ENCODE measurements at places on chromosomes 6 and 20.
A peak's percentile ranks its signal among the peaks of the same experiment; 100 is the strongest.

DNA sequence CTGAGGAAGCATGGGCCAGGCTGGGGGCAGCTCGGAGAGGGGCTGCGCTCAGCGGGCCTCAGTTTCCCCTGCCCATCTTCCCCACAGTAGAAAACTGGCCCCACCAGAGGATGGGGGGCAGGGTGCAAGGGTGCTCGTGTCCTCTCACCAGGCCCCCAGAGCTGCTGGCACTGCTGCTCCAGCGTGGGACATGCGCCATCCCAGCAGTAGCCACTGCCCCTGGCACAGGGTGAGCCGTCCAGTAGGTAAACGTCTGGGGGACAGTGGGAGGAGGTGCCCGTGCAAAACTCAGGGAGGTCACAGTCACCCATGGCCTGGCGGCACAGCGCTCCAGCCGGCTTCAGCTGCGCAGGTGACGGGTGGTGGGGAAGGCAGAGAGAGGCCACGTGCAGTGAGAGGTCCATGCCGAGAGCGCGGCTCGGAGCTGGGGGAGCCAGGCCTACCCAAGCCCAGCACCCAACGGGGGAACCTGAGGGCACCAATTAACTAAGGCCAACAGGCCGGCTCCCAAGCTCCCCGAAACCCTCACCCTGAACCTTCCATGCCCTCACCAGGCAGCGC is 8.9 kb upstream of the GFRA4 start:
- no peak for DNase-seq

DNA sequence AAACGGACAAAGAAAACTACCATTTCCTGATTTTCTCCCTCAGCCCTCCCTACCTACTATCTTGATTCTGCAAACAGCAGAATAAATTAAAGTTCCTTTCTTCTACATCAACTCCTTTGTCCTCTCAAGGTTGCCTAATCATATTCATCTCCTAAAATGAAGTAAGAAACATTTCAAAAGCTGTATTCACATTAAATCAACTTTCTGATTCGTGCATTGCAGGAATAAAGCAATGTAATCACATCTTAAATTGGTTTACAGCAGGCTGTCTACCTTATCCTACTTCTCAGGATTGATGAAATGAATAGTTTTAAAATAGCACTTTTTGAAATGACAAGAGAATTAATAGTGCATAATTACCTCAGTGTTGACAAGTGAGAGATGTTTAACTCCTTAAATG is 25.1 kb downstream of the PRKN start:
- DNase-seq, result no peak

- DNase-seq, result no peak
These were observed 520.1 kb upstream of the IMPG1 start for GRCh38 chr6:76592566-76592965.

GRCh38 chr6:91094341-91094740 is 507.5 kb upstream of the MAP3K7 start:
- no peak for DNase-seq

DNA sequence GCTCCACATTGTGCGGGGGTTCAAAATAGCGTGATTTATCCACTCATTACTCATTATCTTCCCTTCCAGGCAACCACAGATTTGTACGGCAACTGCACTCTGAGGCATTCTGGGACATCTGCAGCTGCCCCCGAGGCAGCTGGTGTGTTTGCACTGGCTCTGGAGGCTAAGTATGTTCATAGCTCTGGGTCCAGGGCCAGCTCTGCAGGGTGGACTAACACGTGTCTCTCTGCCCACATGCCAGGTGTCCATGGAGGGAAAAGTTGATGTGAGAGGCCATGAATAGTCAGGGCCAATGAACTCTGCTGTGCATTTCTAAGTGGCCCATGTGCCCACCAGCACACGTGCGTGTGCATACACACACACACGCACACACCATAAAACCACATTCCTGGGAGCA is 74.9 kb downstream of the BFSP1 start:
- DNase-seq, result no peak

DNA sequence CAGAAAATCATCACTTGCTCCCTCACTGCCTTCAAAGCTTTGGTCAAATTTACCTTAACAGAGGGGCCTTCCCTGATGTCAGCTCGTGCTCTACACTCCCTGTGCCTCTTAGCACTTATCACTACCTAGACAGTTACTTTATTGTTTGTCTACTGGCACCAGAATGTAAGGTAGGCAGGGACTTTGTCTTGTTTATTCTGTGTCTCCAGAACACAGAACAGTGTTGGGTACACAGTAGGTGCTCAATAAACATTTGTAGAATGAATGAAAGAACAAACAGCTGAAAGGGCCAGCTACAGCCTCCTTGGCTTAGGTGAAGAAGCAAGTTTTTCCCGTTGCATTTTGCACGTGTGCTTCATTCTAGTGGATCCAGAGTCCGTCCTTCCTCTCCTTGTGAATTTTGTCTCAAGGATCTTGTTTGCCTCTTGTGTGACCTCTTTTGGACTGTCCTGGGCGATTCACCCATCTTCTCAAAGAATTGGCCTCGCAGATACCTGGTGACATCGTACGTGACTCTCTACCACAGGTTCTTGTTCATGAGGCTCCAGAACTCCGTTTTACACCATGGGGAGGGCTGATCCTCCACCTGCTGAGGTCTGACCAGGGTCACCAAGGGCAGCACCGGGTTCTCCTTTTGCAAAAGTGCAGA is 84.2 kb upstream of the ARMC2 start:
- DNase-seq, result no peak

- peak; percentile 5 for DNase-seq
These were observed 32.4 kb upstream of the TPBG start for GRCh38 chr6:82331031-82331773.

GRCh38 chr20:49283703-49284625 is 6.1 kb upstream of the ZNFX1 start:
- no peak for DNase-seq

DNA sequence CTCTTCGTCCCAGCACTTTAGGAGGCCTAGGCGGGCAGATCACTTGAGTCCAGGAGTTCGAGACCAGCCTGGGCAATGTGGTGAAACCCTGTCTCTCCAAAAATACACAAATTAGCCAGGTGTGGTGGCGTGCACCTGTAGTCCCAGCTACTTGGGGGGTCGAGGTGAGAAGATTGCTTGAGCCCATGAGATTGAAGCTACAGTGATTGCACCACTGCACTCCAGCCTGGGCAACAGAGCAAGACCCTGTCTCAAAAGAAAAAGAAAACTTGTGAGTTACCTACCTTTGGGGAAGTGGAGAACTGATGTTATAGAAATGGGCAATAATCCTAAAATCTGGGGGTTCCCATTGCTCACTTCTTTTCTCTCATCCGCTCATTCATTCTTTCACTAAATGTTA is 58.0 kb downstream of the E2F3 start:
- DNase-seq, result no peak

GRCh38 chr20:33119725-33120720 is 40.6 kb downstream of the BPIFB4 start:
- no peak for DNase-seq

- DNase-seq, result no peak
These were observed 21.9 kb upstream of the GSTA3 start for GRCh38 chr6:52931351-52931750.

GRCh38 chr20:36461600-36462439 is 79.5 kb upstream of the MYL9 start:
- DNase-seq, result no peak

DNA sequence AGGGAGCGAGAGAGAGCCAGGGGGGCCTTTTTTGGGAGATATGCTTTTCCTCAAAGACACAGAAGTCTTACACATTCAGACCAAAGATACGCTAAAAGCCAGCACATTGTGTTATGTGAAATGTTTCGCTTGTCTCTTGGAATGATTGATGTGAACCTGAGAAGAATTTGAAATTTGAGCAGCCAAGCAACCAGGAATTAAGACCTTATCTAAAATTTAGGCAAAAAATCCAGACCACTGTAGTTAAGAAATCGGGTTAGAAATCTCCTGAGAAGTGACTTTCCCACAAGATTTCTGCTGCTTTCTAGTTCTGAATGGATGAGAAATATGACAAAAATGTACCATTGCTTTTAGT is 223.2 kb upstream of the GMDS start:
- DNase-seq, result no peak

DNA sequence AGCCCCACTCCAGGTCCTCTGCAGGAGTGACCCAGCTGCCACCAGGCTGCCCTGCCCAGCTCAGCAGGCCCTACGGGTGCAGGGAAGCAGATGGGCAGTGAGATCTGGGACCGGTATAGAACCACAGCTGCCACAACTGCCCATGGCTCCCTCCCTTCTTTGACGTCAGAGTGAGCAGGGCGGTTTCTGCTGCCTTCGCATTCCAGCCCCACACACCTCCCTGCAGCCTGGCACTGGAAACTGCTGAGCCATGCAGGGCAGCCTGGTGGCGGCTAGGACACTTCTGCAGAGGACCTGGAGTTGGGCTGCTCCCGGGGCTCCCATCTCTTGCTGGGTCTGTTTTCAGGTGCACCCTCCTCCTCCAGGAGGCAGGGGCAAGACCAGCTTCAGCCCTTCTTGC is 101.6 kb upstream of the CD93 start:
- DNase-seq, result no peak

- no peak for DNase-seq
These were observed 19.9 kb downstream of the HLA-DPB1 start for GRCh38 chr6:33095681-33096080.

- DNase-seq, result peak; percentile 81
These were observed 40.3 kb upstream of the OGFRL1 start for GRCh38 chr6:71248306-71248765.

DNA sequence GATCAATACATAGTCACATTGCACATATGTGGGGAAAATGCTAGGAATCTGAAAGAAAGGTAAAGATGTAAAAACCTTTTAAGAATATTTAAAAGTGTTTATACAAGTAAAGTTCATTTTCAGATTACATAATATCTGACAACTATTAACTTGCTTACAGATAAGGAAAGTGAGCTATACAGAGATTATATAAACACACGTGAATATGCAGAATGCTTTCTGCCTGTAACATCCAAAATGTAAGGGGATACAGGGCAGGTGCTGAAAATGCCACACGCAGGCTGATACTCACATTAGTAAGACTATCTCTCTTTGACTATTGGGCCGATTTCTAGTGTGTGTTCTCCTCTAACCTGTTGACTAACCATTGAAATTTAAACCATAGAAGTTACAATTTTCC is 17.9 kb upstream of the MAP7 start:
- DNase-seq, result no peak

DNA sequence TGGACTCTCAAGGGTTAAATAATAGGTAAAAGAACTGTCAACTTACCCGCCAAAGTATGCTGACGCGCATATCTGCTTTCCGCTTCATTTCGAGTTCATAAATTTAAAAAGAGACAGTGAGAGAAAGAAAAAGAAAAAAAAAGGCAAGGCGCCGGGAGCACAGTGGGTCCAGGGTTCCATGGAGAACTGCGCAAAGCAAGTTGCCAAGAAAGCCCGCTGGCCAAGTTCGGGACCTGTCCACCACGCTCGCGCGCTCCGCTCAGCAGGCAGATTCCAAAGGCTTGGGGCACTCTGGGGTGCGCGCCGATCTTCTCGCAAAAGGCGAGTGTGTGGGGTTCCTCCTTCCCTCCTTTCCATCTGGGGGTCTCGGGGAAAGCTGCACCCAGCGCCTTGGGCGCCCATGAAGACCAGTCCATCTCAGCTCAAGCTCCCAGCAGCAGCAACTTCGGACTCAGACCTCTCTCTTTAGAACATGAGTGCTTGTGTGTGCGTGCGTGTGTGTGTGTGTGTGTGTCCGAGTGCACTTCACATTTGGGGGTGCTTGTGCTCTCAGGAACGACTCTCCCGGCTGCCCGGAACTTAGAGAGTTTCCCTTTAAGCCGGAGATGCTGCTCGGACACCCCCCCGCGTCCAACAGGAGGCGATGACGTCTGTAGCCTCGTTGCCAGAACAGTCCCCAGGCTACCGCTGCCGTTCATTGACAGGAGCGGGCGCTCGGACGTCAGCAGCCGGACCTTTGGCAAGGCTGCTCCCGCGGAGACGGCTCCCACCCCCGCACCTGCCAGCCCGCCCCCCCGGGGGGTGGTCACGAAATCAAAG is 180.0 kb downstream of the TBXT start:
- no peak for DNase-seq

DNA sequence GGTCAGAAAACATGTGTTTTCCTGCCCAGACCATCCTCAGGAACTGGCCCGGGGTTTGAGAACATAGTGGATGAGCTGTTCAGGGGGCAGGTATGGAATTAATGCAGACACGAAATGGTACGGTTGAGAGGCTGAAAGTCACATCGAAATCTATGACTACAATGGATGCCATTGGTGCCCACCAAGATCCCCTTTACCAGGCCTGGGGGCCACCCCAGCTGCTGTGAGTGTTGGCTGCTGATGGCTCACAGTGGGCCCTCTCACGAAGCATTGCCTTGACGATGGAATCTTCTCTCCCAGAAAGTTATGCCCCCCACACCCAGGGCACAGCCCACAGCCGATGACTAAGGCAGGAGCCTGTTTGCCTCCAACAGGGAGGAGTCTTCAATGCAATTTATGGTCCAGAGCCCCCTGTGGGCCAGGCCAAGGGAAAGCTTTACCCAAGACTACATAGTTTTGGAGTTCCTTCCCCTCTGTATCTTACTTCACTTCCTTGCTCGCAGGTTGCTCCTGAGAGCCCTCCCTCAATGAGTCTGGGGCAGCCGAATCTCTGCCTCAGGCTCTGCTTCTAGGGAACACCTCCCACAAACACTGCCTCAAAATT is 92.6 kb downstream of the BFSP1 start:
- DNase-seq, result no peak

DNA sequence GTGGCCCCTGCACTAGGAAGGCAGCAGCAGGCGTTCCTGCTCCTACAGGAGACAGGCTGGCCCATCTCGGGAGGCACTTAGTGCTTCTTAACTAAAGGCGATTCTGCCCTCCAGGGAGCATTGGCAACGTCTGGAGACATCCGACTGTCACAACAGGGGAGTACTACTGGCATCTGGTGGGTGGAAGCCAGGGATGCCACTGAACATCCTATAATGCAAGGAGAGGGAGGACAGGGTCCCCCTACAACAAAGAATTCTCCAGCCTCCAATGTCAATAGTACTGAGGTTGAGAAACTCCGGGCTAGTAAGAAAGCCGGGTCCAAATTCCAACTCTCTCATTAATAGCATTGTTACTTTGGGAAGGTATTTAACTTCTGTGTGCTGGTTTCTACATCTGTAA is 119.4 kb upstream of the ARMC2 start:
- no peak for DNase-seq

GRCh38 chr6:148711833-148712654 is 34.8 kb upstream of the UST start:
- no peak for DNase-seq

- DNase-seq, result no peak
These were observed 27.4 kb downstream of the TRPC4AP start for GRCh38 chr20:35065181-35065580.

All from HFF-Myc (cell line).